Daoy (cell line): ENCODE measurements at places on chromosomes 7 and 10. TPM values are rescaled to one million over a fixed set of nuclear protein-coding genes. Genes with fewer than 3 reads are reported as not detected.

The CPA2 gene
- 0.11 TPM in 1 of 2 replicates, not detected in the other for total RNA-seq

The RGS10 gene
- 22.1 and 22.8 TPM in 2 replicates for total RNA-seq

The NXPH1 gene
- not detected in 2 replicates for total RNA-seq

The MEOX2 gene
- total RNA-seq: not detected in 2 replicates

The BMI1 gene
- 83.7 and 96.8 TPM in 2 replicates for total RNA-seq

The STEAP4 gene
- total RNA-seq: not detected in 2 replicates

The TWIST1 gene
- total RNA-seq: 16.5 and 35.5 TPM in 2 replicates

The CNTNAP2 gene
- total RNA-seq: 6.2 and 6.4 TPM in 2 replicates

- no peak for DNase-seq
Measured at GRCh38 chr10:125002423-125003145, 60.7 kb downstream of the ZRANB1 start.

- DNase-seq: no peak
Measured at GRCh38 chr10:32266979-32267378, 80.0 kb downstream of the EPC1 start.

DNA sequence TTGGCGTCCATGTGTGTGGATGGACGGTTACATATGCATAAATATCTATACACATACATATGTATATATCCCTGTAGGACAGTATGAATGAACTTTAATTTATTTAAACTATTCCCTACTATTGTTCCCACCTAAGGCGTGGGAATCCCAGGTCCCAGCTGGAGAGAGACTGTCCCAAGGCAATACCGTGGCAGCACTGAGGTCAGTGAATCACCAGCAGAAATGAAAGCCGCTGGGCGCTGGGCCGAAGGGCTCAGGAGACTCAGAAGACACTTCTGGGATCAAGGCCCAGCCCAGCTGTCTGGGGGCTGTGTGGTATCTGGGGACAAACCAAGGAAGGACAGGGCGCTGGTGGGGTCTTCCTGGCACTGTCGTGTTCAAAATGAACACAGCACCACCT lies 49.6 kb upstream of the MYL10 start:
- DNase-seq: peak; percentile 96

DNA sequence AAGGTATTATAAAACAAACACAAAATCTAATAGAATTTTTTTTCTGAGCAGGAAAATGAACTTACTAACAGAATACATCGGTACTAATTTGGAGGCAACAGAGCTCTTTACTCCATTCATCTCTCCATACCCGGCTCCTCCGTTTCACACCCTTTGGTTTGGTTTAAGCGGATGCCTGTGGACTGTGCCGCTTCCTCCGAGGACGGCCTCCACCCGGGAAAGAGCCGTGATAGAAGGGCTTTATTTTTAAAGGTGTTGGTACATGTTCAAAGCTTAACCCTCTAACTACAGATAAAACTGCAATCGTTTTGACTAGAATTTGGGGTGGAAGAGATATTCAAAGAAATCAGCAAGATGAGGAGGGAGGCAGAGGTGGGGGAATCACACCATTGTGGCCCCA lies 1.9 kb downstream of the VIPR2 start:
- no peak for DNase-seq

- DNase-seq: no peak
Measured at GRCh38 chr10:5465976-5466450, 33.4 kb downstream of the CALML5 start.

DNA sequence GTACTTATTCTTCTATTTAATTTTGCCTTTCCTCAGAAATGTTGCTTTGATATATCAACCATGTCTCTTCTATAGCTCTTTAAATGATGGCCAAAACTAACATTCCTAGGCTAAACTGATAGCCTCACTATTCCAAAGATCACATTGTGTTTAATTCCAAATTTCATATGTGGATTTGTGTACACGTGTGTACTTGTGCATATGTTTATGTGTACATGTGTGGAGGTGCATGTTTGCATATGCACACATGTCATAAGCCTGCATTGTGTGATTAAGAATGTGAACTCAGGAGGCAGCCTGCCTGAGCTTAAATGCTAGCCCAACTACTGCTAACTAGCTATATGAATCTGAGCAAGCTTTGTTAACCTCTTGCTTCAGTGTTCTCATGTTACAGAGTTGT lies 426.5 kb downstream of the GFRA1 start:
- no peak for DNase-seq

GRCh38 chr7:81693894-81694293 lies 76.0 kb downstream of the HGF start:
- no peak for DNase-seq

DNA sequence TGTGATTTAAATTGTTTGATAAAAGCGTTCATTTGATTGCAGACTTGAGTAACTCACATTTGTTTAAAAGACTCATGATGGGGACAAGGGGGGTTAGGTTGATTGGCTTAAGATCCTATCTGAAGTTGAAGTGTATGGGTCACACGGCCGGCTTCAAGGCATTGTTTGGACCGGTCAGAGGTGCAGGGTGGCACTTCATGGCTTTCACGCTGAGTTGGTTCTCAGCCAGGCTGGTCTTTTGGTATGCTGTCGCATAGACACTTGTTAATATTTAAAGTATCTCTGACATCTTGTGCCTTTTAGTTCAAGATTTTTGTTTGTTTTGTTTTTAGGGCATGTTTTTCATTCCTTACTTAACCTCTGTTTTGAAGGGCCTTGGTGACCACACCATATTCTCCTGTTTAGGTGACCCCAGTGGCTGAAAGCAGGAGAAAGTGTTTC lies 58.1 kb downstream of the CCNY start:
- no peak for DNase-seq
